NCI-H460 (cell line): ENCODE measurements at places on chromosomes 2 and 18.

- DNase-seq: no peak
Observed at GRCh38 chr2:20172273-20173055, 52.5 kb downstream of the SDC1 start.

DNA sequence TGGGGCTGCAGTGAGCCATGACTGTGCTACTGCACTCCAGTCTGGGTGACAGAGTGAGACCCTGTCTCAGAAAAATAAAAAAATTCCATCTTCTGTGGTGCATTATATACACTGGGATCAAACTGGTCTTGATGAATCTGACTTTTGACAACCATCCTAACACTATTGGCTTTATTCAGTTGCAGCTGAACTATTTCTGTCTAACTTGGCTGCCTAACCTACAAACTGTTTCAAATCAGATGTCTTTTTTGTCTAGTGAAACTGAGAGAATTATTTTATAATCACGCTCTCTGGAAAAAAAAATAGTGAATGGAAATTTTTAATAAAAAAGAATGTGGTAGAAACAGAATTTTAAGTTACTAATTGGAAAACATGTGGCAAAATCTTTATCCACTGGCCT, 15.0 kb downstream of the CTLA4 start:
- DNase-seq: no peak

- no peak for DNase-seq
Observed at GRCh38 chr2:114579542-114579941, 137.1 kb downstream of the DPP10 start.

DNA sequence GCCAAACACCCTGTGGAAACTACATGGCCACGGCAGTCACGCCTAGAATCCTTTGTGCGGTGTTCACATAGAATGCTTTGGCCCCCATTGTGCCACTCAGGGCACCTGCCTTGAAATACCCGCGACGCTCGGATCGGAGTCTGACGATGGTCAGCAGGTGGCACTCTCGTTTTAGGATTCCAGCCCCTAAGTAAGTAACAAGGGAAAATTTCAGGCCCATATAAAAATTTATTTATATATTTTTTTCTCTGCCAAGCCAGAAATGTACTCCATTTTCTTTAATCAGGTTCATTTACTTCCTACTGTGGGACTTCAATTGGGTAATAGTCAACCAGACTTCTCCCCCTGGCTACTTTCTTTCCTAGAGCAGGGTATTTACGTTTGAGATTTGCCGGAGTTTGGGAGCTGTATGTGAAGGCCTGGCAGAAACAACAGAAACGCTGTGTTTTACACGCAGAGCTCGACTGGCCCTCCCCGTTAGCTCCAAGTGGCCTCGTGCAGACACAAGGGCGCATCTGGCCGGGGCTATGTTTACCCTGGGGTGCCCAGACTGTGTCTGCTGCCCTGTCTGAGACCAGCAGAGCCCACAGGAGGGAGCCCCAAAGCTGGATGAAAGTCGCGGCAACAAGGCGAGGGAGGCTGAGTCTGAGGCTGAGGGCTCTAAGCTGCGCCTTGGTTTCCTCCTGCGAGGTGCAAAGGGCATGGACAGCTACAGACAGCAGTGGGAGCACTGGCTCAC, 41.6 kb downstream of the LRRC30 start:
- peak; percentile 71 for DNase-seq

GRCh38 chr18:8471372-8471771, 137.9 kb upstream of the RAB12 start:
- DNase-seq: no peak

GRCh38 chr2:176583607-176584006, 314.4 kb downstream of the MTX2 start:
- peak; percentile 31 for DNase-seq

GRCh38 chr18:13481820-13482617, 244.3 kb downstream of the FAM210A start:
- DNase-seq: no peak

- no peak for DNase-seq
Observed at GRCh38 chr18:2627821-2628276, 27.7 kb upstream of the SMCHD1 start.

DNA sequence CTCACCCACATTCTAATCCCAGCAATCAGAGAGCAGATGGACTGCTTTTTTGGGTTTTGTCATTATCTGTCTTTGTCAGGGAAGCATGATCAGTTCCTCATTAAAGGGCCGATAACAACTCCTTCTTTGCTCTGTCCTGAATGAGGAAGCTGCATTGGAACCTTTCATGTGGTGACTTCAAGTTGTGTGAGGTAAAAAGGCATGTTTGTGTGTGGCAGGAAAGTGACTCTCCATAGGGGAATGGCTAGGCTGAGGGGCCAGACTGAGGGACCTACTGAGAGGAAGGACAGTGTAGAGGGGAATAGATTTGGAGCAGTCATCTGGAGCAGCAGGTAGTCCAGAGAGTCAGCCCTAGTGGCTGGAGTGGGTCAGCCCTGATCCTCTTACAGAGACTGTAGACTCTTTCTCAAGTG, 23.6 kb upstream of the LRRTM1 start:
- no peak for DNase-seq

- DNase-seq: no peak
Observed at GRCh38 chr2:107305966-107306365, 420.0 kb upstream of the ST6GAL2 start.

- DNase-seq: no peak
Observed at GRCh38 chr2:237474931-237475703, 11.9 kb upstream of the MLPH start.

DNA sequence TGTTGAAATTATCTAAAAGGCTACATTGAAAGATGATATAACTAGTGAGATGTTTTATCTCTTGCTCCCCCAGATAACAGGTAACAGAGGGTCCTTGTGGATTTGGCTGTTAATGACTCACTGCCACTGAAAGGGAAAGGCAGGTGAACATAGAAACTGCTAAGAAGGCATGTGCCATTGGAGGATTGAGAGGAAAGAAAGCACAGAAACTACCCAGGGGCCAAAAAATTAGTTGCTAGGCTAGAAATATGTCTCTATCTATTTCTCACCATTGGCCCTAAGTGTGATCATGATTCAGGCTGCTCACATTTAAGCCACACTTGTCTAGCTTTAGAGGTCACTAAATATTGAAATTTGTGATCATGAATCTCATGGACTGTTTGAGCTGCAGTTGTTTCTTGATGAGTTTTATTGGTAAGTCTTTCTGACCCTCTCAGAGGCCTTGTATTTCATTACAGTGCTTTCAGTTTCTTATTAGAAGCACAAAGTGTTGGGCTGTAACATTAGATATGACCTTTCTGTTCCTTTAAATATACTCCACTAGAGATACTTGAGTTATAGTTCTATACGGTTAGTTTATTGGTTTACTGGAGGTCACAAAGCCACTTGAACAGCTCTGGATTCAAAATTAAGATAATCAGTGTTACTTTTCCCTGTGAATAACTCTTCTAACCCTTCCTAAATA, 26.2 kb downstream of the NAB1 start:
- DNase-seq: no peak

DNA sequence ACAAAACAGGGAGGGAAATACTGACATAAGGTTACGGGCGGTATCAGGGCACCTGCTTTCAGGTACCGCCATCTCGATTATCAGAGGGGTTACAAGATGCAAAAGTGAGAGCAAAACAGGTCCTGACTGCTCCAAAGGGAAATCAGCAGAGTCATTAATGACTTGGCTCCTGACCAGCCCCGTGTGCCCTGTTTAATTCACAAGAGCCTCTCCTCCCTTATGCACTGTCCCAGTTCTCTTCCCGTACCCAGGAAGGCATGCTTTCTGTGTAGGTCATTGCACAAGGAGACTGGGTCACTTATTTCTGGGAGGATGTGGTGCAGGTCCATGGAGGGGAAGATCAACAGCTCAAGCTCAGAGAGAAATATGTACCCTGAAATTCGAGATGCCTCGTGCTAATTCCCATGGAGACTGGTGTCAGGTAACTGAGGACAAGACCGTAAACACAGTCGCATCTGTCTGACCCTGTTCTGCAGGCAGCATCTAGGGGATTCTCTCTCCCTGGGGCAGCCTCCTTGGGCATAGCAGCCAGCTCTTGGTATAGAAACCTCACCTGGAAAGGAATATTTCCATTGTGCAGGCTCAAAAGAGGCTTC, 79.9 kb downstream of the HNRNPLL start:
- DNase-seq: no peak

DNA sequence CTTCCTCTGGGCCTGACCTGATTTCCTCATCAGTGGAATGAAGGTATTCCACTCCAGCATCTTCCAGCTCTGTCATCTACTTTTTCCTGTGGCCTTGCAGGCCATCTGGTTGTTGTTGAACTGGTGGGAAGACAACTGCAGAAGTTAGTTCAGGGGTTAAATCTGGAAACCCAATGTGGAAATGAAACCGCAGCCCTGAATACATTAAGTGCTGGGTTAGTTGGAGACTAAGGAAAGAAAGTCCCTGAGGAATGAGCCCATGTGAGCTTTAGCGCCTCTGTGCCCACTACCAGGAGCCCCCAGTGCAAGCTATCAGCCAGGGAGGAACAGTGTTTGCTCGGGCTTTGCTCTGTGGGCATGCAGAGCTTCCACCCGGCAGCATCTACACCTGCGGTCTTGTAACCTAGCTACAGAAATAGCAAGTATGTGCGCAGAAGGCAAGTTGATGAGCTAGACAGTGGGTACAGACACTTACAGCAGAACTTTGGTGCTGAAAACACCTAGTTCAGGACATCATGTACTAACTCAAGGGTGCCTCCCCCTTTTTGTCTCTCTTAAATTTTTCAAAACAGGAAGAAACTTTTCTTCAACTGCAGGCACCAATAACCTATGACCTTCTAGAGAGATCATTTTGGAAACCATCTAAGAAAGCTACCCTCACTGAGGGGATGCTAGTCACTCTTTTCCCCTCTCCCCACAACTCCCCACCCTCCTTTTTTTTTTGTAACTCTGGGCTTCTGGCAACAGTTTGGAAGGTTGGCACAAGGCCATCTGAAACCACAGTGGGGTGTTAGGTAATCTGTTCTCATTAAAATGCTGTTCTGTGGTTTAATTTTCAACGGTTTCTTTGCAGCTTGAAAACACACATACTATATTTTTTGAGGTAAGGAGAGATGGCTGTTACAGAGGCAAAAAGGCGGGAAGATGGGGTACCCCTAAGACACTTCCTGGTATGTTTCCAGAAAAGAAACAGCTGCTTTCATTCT, 18.3 kb upstream of the CXCR4 start:
- no peak for DNase-seq

GRCh38 chr18:63909870-63910269, 2.1 kb downstream of the SERPINB10 start:
- no peak for DNase-seq

DNA sequence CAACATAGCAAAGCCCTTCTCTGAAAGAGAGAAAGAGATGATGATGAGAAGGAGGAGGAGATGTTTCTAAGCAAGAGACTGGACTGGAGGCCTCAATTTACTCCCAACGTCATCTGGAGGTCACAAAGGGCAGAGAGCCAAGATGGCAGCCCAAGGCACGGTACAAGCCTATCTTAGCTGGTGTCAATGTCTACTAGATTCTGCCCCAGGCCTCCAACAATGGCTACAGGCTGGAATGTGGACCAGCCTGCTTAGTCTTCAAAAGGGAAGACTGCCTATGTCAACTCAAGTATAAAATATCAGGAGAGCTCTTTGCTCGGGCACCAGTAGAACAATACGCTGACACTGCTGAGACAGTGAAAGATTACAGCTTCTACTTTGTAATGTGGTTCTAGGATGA, 6.7 kb upstream of the SLC4A5 start:
- no peak for DNase-seq

GRCh38 chr2:232236200-232236599, 142.4 kb upstream of the ALPP start:
- no peak for DNase-seq

- DNase-seq: no peak
Observed at GRCh38 chr2:121408641-121409040, 122.0 kb upstream of the RNU4ATAC start.
